ENCODE measurements at places on chromosomes 5 and 9.

DNA sequence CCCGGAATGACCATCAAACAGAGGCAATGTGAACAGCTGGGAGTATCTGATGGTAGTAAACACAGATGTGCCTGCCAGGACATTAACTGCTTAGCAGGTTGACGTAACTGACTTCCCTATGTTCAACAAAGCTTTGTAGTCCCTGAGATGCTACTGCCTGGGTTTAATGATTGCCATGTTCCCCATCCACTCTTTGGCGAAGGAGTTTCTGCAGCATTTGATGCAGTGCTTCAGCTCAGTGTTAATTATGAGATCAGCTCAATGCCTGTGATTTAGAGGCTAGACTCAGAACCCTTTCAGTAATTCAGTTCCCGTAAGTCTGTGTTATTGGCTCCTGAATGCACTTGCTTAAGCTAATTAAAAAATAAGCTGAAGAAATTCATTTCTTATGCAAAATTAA, 547.3 kb upstream of the ZNF608 start:
- DNase-seq = no peak
- H3K4me1 ChIP-seq = no peaks in the 10 kb centered on the region
- no peak overlapping the region for H3K4me3 ChIP-seq
- H3K27me3 ChIP-seq = no peaks in the 10 kb centered on the region
- H3K27ac ChIP-seq = no peak overlapping the region

- no peaks in the 10 kb centered on the region for H3K36me3 ChIP-seq
- no peak for DNase-seq
- H3K4me1 ChIP-seq = no peaks in the 10 kb centered on the region
- H3K4me3 ChIP-seq = no peak overlapping the region
These were observed 37.3 kb upstream of the FYB1 start for GRCh38 chr5:39256477-39257235.

DNA sequence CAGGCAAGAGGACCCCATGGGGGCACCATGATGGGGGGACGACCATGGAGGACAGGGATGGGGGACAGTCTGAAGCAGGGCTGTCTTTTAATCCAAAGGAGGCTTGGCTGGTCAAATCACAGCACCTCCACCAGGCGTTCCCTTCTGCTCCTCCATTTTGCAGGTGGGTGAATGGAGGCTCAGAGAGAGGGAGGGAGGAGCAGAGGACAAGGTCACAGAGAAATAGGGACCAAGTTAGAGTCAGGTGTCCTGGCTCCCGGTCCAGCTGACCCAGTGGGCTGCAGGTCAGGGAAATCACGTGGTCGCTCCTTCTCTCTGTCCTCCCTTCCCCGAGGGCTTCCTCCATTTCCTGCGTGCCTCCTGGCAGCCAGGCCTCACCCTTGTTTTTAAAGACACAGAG, 156.4 kb upstream of the SMIM23 start:
- DNase-seq = no peak
- H3K27me3 ChIP-seq = no peaks in the 10 kb centered on the region
- H3K4me3 ChIP-seq = no peak overlapping the region
- peaks cover 5% of the 10 kb centered on the region for H3K4me1 ChIP-seq
- no peak overlapping the region for H3K27ac ChIP-seq

- H3K27me3 ChIP-seq = no peaks in the 10 kb centered on the region
- H3K27ac ChIP-seq = no peak overlapping the region
- no peaks in the 10 kb centered on the region for H3K36me3 ChIP-seq
- no peak for DNase-seq
These were observed 362.8 kb downstream of the MRPS30 start for GRCh38 chr5:45171563-45171962.

DNA sequence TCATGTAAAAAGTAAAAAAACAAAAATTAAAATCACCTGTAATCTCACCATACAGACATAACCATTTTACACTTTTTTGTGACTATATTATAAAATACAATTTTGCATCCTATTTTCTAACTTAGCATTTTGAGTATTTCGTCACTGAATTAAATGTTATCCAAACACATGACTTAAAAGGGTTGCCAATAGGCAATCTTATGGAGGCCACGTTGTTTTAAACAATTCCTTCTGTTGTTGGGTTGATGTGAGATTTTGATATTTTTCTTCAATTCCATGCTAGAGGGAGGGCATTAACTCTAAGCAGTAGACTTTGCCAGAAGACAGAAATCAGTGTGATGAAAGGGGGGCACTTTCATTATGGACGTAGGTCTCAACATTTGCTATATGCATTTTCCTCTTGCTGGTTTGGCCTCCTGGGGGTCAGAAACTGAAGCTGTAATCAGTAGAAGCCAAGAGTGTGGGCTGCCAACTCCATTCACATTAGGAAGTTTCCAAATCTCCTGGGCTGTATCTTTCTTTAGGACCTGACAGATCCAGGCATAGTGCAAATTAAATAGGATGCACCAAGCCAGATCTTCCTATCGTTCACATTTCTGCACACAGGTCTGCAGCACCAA, 614.2 kb upstream of the CLINT1 start:
- no peak for DNase-seq
- H3K4me3 ChIP-seq = no peak overlapping the region
- H3K4me1 ChIP-seq = no peaks in the 10 kb centered on the region
- no peaks in the 10 kb centered on the region for H3K36me3 ChIP-seq
- H3K27me3 ChIP-seq = no peaks in the 10 kb centered on the region

GRCh38 chr5:129135633-129136032, 41.1 kb downstream of the ISOC1 start:
- no peaks in the 10 kb centered on the region for H3K4me1 ChIP-seq
- no peak overlapping the region for H3K27ac ChIP-seq
- H3K27me3 ChIP-seq = no peaks in the 10 kb centered on the region
- no peak overlapping the region for H3K4me3 ChIP-seq
- DNase-seq = no peak

DNA sequence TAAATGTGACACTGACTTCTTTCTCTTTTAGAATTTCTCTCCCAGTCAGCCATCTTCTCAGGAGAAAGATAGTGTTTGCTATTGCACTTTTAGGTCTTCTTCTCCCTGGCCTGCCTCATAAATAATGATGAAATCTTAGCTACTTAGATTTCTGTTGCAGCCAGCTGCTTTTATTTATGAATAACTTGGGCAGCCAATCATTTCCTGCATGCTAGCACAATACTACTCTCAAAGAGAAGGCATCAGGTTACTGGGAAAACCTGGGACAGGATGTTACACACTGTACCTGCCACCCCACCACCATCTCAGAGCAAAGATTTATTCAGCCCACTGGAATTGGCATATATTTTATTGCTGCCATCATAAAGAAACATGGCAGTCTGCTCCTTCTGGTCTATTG, 266.6 kb downstream of the PRELID2 start:
- H3K4me1 ChIP-seq = no peaks in the 10 kb centered on the region
- H3K27ac ChIP-seq = no peak overlapping the region
- H3K4me3 ChIP-seq = no peak overlapping the region
- no peaks in the 10 kb centered on the region for H3K27me3 ChIP-seq

GRCh38 chr9:130167927-130168326, 4.3 kb upstream of the NCS1 start:
- H3K27me3 ChIP-seq = no peaks in the 10 kb centered on the region
- no peak for DNase-seq
- no peak overlapping the region for H3K27ac ChIP-seq
- H3K4me1 ChIP-seq = peaks cover 7% of the 10 kb centered on the region
- H3K4me3 ChIP-seq = no peak overlapping the region

- no peaks in the 10 kb centered on the region for H3K27me3 ChIP-seq
- DNase-seq = no peak
- no peak overlapping the region for H3K4me3 ChIP-seq
- no peaks in the 10 kb centered on the region for H3K4me1 ChIP-seq
- H3K27ac ChIP-seq = no peak overlapping the region
These were observed 22.2 kb upstream of the ZBTB34 start for GRCh38 chr9:126838055-126838811.

DNA sequence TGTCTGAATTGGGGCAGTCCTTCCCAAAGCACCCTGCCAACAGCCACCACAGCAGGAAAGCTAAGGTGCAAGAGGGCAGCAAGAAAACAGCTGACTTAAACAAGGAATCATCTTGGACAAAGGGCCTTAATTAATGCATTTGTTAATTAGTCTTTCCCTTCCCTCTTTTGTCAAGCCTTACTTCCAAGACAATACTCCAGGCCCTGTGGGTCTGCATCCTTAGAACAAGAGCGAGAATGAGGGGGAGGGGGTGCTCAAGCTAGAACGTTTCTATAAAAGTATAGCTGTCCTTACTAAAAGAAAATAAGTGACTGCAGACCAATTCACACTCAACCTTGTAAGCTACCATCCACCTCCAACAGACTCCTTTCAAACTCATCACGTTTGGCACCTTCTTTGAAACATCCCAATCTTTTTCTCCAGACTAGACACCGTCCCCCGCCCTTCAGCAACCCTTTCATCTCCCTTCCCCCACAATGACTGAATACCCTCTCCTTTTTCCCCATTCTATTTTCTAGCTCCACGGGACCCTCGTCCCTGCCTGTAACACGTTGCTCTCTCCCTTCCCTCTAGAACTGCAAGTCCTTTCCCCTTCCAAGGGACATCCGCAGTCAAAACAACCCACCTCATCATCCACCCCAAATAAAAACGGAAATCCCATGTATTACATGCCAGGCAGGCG, 85.7 kb upstream of the RNF38 start:
- H3K4me3 ChIP-seq = peak overlapping the region; percentile 98
- no peak for DNase-seq
- H3K4me1 ChIP-seq = peaks cover 22% of the 10 kb centered on the region
- no peaks in the 10 kb centered on the region for H3K27me3 ChIP-seq
- no peaks in the 10 kb centered on the region for H3K36me3 ChIP-seq
- H3K27ac ChIP-seq = peak overlapping the region; percentile 91

GRCh38 chr5:60395712-60396329, 304.1 kb downstream of the DEPDC1B start:
- H3K4me3 ChIP-seq = no peak overlapping the region
- no peaks in the 10 kb centered on the region for H3K27me3 ChIP-seq
- DNase-seq = no peak
- H3K4me1 ChIP-seq = no peaks in the 10 kb centered on the region
- no peak overlapping the region for H3K27ac ChIP-seq
- H3K36me3 ChIP-seq = no peaks in the 10 kb centered on the region

- no peak overlapping the region for H3K4me3 ChIP-seq
- DNase-seq = no peak
- H3K27ac ChIP-seq = no peak overlapping the region
- no peaks in the 10 kb centered on the region for H3K36me3 ChIP-seq
- H3K27me3 ChIP-seq = no peaks in the 10 kb centered on the region
These were observed 85.3 kb upstream of the ADRB2 start for GRCh38 chr5:148740966-148741742.

- no peaks in the 10 kb centered on the region for H3K27me3 ChIP-seq
- no peak for DNase-seq
- H3K27ac ChIP-seq = no peak overlapping the region
- peaks cover 25% of the 10 kb centered on the region for H3K4me1 ChIP-seq
These were observed 161.0 kb upstream of the CCDC152 start for GRCh38 chr5:42595597-42595996.

DNA sequence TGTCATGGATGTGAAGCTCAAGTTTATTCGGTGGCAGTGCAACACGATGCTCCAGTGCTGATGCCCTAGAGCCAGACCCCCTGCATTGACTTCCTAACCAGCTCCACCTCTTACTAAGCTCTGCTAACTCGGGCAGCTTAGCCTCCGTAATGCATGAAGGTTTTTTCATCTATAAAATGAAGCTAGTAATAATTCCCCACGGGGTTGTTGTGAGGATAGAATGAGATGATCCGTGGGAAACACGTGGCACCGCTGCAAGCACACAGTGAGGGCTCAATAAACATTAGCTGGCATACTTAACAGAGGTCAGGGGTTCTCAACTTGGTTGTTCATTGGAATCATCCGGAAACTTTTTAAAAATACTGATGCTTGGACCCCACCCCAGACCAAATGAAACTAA, 6.8 kb downstream of the ENC1 start:
- H3K4me3 ChIP-seq = no peak overlapping the region
- peaks cover 1% of the 10 kb centered on the region for H3K4me1 ChIP-seq
- H3K36me3 ChIP-seq = no peaks in the 10 kb centered on the region

GRCh38 chr9:110143485-110143884, 64.5 kb downstream of the C9orf152 start:
- H3K4me3 ChIP-seq = no peak overlapping the region
- DNase-seq = no peak
- no peaks in the 10 kb centered on the region for H3K4me1 ChIP-seq
- no peak overlapping the region for H3K27ac ChIP-seq

- no peaks in the 10 kb centered on the region for H3K4me1 ChIP-seq
- H3K36me3 ChIP-seq = no peaks in the 10 kb centered on the region
- no peak overlapping the region for H3K27ac ChIP-seq
- no peak overlapping the region for H3K4me3 ChIP-seq
- DNase-seq = no peak
- H3K27me3 ChIP-seq = no peaks in the 10 kb centered on the region
These were observed 57.2 kb downstream of the KCNN2 start for GRCh38 chr5:114419067-114419388.

GRCh38 chr9:101536938-101537337, 3.3 kb downstream of the RNF20 start:
- H3K36me3 ChIP-seq = peaks cover 32% of the 10 kb centered on the region
- no peak for DNase-seq
- no peaks in the 10 kb centered on the region for H3K27me3 ChIP-seq
- no peak overlapping the region for H3K27ac ChIP-seq
- H3K4me1 ChIP-seq = peaks cover 33% of the 10 kb centered on the region

GRCh38 chr5:77282337-77283027, 72.0 kb downstream of the PDE8B start:
- no peaks in the 10 kb centered on the region for H3K36me3 ChIP-seq
- peak overlapping the region; percentile 25 for H3K27ac ChIP-seq
- H3K4me1 ChIP-seq = no peaks in the 10 kb centered on the region
- no peak for DNase-seq

- peak overlapping the region; percentile 90 for H3K27ac ChIP-seq
- DNase-seq = peak; percentile 28
- peak overlapping the region; percentile 70 for H3K4me3 ChIP-seq
- H3K36me3 ChIP-seq = peaks cover 15% of the 10 kb centered on the region
These were observed 293 bp downstream of the CENPP start for GRCh38 chr9:92325991-92326500.

DNA sequence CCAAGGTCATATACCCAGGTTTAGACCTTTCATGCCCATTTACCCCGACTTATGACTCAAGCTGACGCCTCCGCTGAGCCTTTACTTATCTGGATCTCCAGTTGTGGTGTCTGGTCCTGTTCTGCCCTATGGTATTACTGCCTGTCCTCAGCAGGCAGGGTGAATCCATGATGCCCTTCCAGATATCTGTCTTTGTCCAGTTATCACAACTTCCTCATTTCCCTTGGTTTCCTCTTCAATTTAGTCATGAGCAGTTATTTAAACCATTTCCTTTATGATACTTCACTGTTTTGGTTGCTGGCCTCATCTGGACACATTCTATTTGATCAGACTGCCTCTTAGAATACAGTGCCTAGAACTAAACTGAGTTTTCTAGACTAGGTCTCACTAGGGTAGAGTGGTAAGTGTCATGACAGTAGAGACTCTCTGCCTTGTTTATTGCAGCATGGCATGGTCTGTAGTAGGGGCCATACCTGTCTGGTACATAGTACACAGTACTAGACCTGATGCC, 93.3 kb downstream of the MELK start:
- H3K27ac ChIP-seq = no peak overlapping the region
- no peak for DNase-seq
- no peak overlapping the region for H3K4me3 ChIP-seq
- no peaks in the 10 kb centered on the region for H3K27me3 ChIP-seq
- H3K36me3 ChIP-seq = no peaks in the 10 kb centered on the region

GRCh38 chr9:21609506-21609905, 127.4 kb upstream of the IFNE start:
- H3K4me3 ChIP-seq = no peak overlapping the region
- no peaks in the 10 kb centered on the region for H3K27me3 ChIP-seq
- H3K36me3 ChIP-seq = no peaks in the 10 kb centered on the region
- no peak for DNase-seq
